ENCODE measurements at places on chromosomes 11 and 22. TPM values are rescaled to one million over a fixed set of nuclear protein-coding genes. Genes with fewer than 3 reads are reported as not detected.

GRCh38 chr11:128620309-128621100 is 33.1 kb upstream of the ETS1 start:
- DNase-seq, result no peak

DNA sequence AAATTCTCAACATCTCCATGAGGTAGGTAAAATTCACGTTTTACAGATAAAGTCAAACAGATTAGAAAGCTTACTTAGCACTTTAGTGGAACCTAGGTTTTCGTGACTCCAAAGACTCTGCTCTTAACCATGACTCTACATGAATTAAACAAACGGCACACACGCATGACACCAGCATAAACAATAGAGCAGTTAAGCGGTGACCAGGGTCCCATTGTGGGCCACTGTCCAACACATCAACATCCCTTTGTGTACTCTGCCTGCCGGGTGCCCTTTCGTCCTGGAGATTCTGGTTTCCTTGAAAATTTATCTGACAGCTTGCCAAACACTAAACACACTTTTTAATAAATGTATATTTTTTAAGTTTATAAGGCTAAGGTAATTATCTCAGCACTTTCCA is 941.7 kb downstream of the OPCML start:
- no peak for DNase-seq

- DNase-seq, result no peak
These were observed 40.6 kb downstream of the SCUBE1 start for GRCh38 chr22:43302531-43303041.

Gene NLRP10
- not detected for total RNA-seq

Gene OR56A5
- total RNA-seq, result not detected

- DNase-seq, result no peak
These were observed 129.0 kb downstream of the MICAL2 start for GRCh38 chr11:12239396-12239795.

DNA sequence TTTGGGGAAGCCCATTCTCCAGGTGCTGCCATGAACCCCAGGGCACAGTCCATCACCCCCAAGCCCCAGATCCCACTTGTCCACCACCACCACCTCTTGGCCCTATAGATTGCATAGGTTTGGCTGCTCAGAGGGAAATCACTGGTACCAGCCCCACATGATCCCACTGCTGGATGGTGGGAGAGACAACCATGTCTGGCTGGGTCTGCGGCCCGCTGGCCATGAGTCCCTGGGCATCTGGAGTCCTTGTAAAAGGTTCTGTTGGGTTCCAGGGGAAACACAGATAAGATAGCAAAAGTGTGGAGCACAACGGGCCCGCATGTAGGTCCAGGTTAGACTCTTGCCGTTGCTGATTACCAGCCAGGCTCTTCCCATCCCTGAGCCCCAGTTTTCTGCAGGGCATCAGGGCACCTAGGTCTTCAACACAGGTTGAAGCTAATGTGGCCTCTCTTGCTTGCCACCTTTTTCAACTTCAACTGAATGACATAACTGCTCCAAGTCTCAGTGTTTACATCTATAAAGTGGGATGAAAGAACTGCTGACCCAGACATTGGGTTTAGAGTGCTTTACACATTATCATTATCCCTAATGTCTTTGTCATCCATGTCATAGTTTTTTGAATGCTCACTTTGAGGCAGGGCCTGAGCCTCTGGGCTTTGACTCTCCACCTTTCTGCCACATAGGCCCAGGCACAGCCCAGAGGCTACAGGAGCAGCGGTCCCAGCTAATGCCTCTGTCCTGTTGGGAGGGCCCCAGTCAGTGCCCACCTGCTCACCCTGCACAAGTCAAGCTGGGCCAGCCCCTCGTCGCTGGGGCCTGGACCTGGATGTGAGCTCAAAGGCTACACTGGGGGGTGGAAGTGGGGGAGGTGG is 1.0 kb upstream of the TANGO2 start:
- DNase-seq, result no peak

- DNase-seq, result peak; percentile 85
These were observed 4.9 kb downstream of the LTO1 start for GRCh38 chr11:69670158-69670845.

Gene ADM2
- 0.32 TPM for total RNA-seq

Gene SLC5A4
- total RNA-seq, result 0.32 TPM

Gene SHANK3
- total RNA-seq, result 28.9 TPM
